ENCODE measurements at places on chromosomes 4 and X. TPM values are rescaled to one million over a fixed set of nuclear protein-coding genes. Genes with fewer than 3 reads are reported as not detected.

DNA sequence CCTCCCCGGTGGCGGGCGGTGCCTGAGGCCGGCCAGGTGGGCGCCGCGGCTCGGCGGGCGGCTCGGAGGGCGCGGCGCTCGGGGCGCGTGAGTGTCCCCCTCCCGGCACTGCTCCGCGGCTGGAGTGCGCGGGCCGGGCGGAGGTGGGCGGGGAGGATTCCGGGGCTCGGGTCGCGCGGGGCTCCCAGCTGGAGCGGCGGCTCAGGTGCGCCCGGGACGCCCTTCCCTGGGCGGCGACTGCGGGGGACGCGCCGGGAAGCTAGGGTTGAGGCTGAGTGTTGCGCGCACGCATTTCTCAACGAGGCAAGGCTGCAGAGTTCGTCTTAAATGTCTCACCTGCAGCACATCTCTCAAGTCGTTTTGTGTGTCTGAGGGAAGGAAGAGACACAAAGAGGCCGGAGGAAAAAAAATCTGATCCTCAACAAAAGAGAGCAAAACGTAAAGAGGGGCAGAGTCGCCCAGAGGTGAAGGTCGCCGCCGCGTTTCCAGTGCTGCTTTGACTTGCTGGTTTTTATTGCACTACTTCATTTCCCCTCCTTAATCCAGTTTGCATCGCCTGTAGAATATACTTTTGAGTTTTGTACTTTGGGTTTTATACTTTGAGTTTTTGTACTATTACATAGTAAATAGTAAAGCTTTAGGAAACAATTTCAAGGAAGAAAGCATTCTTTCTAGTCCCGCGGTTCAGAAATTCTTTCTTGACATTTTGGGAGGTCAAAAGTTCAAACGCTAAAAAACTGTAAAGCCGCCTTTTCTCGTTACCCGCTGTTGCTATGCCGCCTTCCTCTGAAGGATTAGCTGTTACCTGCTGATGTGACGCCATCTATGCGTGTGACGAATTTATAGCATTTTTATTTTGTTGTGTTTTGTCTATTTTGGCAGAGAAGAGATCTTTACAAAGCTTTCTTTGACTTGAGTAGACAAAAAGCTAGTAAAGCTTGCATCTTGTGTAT is 106.5 kb upstream of the STOX2 start:
- DNase-seq = no peak

DNA sequence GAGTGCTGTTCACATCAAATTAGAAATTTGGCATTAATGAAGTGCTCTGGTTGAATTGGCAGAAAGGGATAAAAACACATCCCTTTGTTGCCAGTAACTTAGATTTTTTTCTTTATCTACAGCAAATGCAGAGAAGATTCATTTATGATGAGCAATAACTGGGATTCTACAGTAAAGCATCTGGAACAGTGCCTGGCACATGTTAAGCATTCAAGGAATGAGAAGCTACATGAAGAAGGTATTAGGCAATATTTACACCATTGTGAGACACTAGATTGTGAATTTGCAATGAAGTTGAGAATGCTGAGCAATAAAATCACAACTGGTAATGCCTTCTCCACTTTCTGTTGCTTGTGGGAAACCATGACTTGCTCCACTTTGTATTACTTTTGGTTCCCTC is 33.5 kb downstream of the PCDH19 start:
- DNase-seq = no peak

GRCh38 chrX:136457303-136457917 is 30.3 kb upstream of the BRS3 start:
- DNase-seq = no peak

DNA sequence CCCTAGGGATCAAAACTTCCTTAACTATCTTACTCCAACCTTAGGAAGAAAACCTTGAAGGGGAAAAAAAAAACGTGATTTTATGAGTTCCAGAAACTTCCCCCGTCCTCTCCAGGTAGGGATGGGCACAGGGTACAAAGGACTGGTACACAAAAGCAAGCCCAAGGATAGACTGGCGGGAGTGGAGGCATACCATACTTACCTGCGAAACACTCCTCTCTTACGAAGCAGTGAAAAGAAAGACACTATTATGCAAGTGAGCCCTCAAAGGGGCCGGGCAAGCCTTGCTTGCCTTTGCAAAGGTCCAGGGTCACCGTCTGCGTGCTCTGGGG is 651 bp downstream of the TSPAN6 start:
- DNase-seq = no peak

GRCh38 chrX:68870357-68870756 is 41.5 kb downstream of the EFNB1 start:
- no peak for DNase-seq

GRCh38 chr4:40183615-40184411 is 13.0 kb upstream of the RHOH start:
- DNase-seq = no peak

- no peak for DNase-seq
Measured at GRCh38 chr4:145920205-145920604, 18.4 kb downstream of the ZNF827 start.

The MAGEA6 gene
- polyA plus RNA-seq = not detected

- DNase-seq = no peak
Measured at GRCh38 chrX:46757593-46757992, 1.3 kb downstream of the SLC9A7 start.

The CXXC4 gene
- polyA plus RNA-seq = 10.1 TPM

The F11 gene
- 5.6 TPM for polyA plus RNA-seq

- DNase-seq = no peak
Measured at GRCh38 chr4:160038615-160039014, 935.7 kb downstream of the RAPGEF2 start.

DNA sequence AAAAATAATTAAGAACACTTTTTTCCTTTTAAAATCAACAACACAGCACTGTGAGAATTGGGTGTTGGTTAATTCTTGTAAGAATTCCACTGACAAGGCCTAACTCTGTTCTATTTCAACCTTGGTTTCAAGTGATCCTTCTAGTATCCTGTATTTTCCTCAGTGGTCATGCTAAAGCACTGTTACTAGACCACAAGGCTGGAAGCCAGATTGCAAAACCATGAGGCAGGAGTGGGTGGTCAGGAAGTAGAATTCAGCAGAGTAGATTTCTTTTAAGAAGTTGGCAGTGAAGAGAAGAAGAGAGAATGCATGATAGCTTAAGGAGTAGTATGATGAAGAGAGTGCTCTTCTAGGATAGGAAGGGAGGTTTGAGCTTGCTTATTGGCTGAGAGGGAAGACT is 71.6 kb upstream of the LEF1 start:
- DNase-seq = no peak

DNA sequence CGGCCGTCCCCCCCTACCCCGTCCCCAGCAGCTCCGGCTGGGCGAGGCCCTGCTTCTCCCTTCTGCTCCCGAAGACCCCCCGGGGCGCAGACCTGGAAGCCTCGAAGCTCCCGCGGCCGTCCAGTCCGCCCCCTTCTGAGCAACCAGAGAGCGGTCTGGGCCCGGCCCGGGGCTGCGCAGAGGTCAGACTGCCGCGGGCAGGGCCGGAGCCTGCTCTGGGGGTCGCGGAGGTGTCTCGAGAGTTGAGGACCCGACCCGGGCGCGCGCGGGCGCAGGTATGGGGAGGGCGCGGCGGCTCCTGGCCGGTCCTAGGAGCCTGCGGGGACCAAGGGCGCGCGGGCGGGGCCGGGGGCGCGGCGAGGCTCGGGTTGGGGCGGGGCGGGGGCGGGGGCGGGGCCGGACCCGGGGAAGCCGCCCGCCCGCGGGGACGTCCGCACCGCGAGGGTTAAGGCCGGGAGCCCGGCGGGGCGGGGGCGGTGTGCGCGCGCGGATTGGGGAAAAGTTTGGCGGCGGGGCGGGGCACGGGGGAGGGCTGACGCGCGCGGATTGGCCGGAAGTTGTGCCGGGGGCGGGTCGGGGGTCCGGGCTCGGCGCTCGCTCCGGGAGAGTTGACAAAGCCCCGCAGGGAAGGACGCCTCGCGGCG is at the start of gene FGFRL1:
FGFRL1 (plus strand) TSS at position 605 of the 644 bp plus-strand sequence. CDS start 860 bp downstream, outside the sequence.
- no peak for DNase-seq

The GAGE1 gene
- polyA plus RNA-seq = 0.03 TPM

The TRAM1L1 gene
- polyA plus RNA-seq = 16.3 TPM

The GPRIN3 gene
- polyA plus RNA-seq = 9.2 TPM
